ENCODE measurements at places on chromosomes 5 and 9.

DNA sequence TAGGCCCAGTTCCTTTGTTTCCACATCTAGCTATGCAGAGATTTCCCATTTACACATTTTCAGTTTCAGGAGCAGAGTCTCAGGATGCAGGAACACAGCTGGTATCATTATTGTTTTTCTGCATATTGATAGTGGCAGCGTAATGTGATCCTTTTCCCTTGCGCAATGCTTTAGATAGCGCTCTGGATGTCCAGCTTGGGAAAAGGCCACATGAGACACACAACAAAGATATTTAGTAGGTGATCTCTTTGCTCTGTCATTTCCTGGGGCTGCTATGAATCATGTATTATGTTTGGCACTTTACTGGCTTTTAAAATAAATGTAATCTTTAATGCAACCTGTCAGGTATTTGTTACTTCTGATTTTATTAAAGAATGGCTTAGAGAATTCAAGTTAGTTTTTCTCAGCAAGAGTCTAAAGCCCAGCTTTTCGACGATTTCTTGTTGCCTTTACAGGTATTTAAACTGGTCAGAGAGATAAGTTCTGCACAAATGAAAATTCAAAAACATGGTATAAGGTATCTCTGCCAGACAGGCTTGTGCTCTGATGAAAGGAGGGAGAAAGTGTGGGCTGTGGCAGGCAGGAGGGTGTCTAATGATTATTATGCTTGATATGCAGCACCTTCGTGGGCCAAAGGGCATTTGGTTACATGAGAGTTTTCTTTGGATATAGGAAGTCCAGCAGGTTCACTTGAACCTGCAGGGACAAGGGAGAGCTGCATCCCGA is 42.2 kb downstream of the PTTG1 start:
- DNase-seq = peak; percentile 54

DNA sequence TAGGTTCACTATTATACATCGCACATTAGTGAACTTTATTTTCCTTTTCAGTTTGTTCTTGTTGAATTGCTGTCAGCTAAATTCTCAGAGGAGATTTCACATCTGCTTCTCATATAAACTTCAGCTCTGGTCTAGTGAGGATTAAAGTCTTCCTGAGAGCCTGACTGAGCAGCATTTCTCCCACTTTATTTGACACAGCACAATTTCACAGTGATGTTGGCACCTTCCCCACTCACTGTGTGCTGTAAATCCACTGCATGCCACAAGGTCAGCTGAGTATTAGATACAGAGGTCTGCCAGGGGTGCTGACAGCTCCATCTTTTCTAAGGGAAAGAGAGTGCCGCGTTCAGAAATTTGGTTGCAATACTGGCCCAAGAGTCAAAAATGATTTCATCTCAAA is 567.4 kb downstream of the PRR16 start:
- peak; percentile 90 for DNase-seq

DNA sequence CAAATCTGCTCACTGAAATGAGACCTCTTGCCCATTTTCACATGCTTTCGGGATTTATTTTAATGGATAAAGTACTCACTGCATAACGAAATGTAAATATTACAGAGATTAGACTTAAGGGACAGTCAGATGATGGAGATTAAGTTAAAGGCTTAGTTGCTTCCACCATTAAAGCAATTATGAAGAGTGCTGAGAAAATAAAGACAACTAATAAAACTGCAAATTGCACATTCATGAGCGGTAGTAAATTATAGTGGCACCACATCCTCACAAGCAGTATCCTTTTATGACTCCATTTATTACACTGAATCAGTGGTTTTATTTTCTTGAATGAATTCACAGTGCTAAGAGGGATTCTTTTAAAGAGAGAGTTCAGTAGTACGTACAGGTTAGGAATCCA is 76.2 kb upstream of the TMED7 start:
- DNase-seq = no peak

DNA sequence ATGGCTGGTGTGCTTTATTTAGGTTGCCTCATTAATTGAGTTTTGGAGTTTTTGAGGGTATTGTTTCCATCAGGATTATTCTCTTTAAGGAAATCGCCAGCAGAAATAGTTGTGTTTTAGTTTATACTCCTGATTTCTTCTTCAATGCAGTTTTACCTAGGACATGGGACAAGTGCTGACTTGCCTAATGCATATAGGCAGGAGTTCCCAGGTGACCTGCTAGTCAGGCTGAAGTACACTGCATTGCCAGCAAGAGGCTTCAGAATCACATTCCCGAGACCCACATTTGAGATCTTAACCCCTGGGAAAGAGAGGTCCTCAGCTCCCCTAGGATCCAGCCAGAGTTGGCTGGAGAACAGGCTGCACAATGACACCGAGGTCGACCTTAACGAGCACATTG is 1.5 kb upstream of the OR1N2 start:
- no peak for DNase-seq

DNA sequence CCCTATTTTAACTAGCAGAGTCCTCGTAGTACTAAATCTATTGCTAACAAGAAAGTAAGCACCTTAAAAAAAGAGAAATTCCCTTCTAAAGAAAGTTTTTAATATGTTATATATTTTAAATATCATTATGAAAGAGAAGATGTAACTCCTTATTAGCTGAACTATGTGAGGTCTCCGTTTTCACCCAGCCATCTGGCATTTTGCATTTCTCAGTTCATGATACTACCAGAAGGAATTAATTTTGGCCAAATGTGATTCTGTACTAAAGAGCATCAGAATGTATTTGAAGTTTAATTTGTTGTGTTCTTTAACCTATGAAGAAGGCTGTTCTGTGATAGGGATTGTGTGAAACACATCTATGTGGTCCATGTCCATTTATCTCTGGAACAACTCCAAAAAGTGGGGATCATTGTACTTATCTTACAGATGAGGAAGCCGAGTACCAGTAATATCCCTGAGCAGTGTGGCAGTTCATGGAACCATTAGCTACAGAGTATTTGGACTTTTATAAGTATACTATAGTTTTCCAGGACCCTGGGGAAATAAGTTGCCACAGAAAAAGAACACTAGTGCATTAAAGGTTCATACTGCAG is 29.8 kb downstream of the TNFAIP8 start:
- DNase-seq = no peak

DNA sequence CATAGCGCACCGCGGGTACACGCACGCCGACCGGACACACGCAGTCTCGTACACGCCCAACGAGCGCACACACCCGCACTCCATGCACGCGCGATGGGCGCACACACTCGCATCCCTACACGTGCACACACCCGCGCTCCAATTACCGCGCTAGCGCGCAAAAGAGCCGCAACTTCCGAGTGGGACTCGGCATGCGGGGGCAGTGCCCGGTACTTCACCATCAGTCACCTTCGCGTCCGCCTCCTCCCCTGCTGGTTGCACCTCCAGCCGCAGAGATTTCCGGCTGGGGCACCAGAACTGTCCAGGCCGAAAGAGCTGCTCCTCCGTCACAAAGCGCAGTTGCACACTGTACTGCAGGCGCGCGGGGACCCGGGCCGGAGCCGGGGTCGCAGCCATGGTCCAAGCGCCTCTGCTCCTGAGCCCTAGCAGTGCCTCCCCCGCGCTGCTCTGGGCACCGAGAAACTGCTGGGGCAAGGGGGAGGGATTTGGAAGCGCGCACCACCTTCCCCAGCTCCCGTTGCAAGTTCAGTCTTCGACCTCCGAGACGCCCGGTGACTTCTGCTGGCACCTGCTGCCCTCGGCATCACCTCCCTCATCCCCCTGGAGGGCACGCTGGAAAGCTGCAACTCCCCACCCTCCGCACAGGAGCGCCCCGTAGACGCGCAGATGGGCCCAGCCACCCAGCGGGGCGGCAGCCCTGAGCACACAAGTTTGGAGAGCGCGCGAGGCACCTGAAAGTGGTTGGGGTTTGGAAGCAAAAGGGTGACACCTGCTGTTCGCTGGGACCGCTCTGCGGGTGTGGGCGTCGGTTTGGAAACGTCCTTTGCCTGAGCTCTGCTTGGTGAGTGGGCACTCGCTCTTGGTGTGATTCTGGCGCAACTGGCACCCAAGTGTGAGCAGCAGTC is 337.4 kb upstream of the PUM3 start:
- peak; percentile 33 for DNase-seq

DNA sequence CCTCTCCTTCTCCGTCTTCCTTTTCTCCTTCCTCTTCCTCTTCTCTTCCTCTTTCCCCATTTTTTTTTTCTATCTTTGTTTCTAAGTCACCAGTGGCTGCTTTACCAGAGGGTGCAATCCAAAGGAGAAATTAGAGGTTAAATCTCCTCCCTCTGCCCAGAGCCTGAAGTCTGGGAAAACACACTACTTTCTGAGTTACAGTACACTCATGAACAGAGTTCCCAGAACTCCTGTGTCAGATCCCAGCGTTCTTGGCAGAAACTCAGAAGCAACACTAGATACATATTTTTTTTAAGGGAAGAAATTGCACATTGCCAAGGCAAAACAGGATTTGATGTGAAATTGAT is 189.0 kb downstream of the SNCAIP start:
- DNase-seq = peak; percentile 45

DNA sequence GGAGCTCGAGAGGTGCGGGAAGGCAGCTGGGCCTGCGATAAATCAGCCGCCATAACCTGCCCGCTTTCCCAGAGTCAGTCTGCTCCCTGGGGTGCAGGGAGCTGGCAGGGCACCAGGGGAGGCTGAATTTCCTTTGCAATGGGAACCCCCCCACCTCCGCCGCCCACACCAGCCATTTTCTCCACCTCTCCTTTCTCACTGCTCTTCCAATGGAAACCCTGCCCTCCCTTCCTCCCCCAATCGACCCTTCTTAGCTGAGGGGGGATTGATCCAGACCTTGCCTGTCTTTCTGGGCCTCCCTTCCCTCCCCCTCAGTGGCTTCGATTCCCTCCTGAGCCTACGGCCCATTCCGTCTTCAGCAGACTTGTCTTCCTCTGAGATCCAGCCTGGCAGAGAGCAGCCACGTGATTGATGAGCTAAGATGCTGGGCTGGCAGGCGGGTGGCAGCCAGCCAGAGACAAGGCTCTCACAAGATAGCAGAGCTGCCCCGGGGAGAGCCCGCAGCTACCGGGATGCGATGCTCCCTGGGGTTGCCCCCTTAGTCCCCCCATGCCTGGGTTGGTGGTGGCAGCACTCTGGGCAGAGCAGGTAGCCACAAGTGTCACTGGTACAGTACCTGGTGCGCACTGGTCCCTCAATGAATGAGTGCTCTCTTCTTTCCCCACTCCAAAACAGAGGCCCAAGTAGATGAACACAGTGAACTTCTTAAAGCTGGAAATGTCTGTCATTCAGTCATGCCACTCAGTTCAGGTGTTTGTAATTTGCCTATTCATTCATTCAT is 53.7 kb upstream of the FABP6 start:
- DNase-seq = peak; percentile 54

DNA sequence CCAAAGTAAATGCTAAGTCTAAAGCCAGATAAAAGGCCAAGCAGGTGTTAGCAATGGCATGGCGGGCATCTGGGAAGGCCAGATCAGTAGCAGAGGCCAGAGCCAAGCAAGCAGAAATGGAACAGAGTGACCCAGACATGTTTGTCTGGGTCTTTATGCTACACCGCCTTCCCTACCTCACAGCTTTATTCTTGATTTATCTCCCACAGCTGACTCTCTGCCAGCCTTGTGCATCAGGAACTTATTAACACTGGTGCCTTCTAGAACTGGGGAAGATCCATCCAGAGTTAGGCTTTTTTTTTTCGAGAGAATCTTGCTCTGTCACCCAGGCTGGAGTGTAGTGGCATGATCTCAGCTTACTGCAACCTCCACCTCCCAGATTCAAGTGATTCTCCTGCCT is 112.5 kb upstream of the SLC44A1 start:
- peak; percentile 40 for DNase-seq

GRCh38 chr5:88287846-88288527 is 19.3 kb upstream of the TMEM161B start:
- DNase-seq = no peak

- DNase-seq = no peak
Measured at GRCh38 chr5:181224390-181225229, 1.5 kb downstream of the TRIM41 start.

- peak; percentile 71 for DNase-seq
Measured at GRCh38 chr9:13278368-13279246, 885 bp downstream of the MPDZ start.

- peak; percentile 22 for DNase-seq
Measured at GRCh38 chr9:135480071-135480939, 723 bp downstream of the PPP1R26 start.

DNA sequence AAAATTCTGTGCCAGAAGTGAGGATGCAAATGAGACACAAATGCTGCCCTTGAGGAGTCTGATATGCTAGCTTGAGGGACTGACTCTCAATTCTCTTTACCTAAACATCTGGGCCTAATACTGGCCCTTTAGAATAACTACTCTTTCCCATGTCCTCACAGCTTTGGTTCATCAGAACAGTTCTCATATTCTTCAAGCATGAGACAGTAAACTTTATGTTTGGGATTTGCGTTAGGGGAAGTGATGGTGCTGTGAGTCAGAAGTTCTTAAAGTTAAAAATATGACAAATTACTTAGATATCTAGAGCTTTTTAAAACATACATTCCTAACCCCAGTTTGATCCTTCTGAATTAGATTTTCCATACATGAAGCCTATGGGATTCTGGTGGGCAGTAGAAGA is 665.0 kb upstream of the RGMB start:
- peak; percentile 96 for DNase-seq

DNA sequence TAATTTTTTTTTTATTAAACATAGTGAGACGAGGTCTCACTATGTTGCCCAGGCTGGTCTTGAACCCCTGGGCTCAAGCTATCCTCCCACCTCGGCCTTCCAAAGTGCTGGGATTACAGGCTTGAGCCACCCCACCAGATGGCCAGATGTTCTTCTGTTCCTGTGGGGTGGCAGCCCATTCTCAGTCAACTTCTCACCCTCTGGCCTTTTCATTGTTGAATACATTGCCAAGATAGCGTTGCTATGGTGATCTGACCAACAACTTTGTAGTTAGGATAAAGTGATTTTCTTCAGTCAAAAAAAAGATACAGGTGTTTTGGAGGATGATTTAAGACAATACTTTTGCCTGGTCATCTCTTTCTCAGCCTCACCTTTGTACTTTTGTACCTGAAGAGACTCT is 109.1 kb downstream of the EGFLAM start:
- no peak for DNase-seq

DNA sequence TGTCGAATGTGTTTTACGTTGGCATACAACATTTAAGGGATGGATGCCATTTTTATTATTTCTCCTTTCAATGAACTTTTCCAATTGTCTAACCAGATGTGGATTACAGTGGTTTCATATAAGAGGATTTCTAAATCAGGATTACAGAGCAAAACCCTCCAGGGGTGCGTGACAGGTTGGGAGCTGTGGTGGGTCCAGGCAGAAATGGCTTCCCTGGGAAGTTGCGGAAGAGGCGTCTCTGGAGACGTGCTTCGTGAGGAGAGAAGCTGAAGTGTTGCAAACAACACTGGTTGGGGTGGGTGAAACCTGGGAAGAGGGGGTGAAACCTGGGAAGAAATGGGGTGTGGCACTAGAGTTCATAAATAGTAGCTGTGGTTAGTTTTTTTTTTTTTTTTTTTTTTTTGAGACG is 4.5 kb upstream of the RPL26L1 start:
- peak; percentile 43 for DNase-seq
